ENCODE measurements at places on chromosomes 11 and 22. TPM values are rescaled to one million over a fixed set of nuclear protein-coding genes. Genes with fewer than 3 reads are reported as not detected.

DNA sequence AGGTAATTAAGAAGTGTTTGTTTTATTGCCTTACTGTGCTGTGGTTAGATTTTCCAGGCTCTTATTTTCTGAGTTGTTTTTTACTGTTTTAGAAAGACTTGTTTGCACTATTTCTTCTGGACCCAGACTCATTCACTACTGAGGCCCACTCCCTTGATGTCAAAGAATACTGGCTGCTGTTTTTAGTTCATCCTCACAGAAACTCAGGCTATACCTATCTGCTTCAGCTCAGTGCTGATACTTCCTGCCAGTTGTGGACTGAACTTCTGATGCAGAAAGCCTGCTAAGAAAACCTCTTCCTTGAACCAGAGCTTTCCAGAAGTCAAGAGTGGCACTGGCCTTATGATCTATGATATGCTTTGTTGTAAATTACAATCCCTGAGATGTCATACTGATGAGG is 15.9 kb upstream of the PIK3IP1 start:
- DNase-seq: no peak

DNA sequence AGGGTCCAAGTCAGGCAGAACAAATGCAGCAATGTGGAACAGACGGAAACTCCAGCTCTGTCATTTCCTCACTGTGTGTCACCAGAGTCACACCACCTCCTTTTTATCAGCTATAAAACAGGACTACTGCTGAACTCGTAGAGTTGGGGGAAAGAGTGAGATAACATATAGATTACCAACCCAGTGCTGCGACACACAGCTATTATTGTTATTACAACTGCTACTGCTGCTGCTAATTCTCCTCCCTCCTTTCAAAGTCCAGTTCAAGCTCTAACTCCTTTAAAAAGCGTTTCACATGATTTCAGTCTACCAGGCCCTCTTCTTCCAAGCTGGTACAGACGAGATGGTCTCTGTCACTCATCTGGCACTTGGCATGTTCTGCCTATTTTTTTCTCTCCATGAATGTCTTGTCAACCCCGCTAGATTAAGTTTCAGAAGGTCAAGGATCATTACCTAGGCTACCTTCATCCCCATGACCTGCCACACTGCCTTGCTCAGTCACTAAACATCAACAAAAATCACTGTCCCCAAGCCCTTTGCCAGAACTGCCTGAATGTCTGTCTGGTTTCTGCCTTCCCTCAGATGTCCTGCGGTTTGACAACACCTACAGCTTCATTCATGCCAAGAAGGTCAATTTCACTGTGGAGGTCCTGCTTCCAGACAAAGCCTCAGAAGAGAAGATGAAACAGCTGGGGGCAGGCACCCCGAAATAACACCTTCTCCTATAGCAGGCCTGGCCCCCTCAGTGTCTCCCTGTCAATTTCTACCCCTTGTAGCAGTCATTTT is 3.7 kb upstream of the MTFP1 start:
- no peak for DNase-seq

DNA sequence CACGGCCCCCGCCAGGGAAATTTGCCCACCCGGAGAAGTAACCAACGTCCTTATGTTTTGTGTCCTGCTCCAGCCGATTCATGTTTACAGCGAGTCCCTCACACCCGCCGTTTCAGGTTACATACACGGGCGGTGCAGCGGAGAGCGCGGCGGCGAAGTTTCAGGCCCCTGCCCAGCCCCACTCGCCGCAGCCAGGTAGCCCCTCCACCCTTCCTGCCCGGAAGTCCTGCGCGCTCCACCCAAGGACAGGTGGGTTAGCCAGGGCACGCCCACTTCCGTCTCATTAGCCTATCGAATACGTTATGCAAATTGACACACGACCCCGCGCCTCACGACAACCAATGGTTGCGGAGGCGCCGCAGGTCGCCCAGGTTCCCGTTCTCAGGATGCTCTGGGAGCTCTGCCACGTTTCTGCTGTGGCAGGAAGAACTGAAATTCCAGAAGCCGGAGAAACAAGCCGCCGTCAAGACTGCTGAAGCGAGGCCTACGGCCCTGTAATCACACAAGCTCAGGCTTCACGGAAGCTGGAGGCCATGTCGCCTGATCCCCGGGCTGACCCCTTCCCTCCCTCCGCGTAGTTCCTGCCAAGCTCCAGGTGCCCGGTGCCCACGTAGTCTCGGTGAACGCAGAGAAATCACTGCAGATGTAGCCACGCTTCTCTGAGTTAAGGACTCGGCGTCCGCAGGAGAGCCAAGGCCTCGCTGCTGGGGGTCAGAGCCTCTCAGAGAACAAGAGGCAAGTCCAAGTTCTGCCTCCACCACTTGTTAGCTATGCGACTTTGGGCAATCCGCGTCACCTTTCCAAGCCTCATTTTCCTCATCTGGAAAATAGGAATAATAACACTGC is 22.4 kb upstream of the MYH9 start:
- peak; percentile 90 for DNase-seq

Gene PPP6R2
- polyA plus RNA-seq: 25.0 TPM

Gene DNAJB7
- not detected for polyA plus RNA-seq
